Neural crest cell (in vitro differentiated cells): ENCODE measurements at places on chromosomes 7 and 10.

GRCh38 chr10:6958254-6958653 lies 378.2 kb upstream of the PRKCQ start:
- no peak for DNase-seq

GRCh38 chr7:158315881-158316280 lies 271.7 kb downstream of the PTPRN2 start:
- DNase-seq = no peak

GRCh38 chr7:134701272-134701671 lies 54.6 kb downstream of the BPGM start:
- no peak for DNase-seq

DNA sequence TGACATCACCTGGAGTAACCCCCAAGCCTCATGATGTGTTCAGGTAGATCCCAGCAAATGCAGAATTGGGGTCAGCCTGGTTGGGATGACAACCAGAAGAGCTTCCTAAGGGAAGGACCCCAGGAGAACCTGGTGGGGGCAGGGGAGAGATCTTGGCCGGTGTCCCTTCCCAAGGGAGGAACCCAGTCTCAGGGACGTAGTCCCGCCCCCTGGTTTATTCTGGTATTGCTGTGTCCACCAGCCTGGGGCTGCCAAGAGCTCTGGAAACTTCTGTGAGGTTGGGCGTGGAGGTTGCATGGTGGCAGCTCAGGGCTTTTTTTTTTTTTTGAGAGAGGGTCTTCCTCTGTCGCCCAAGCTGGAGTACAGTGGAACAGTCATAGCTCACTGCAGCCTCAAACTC lies 19.4 kb downstream of the GTF2IRD1 start:
- DNase-seq = no peak

GRCh38 chr7:3482147-3482921 lies 181.3 kb downstream of the SDK1 start:
- DNase-seq = peak; percentile 25

DNA sequence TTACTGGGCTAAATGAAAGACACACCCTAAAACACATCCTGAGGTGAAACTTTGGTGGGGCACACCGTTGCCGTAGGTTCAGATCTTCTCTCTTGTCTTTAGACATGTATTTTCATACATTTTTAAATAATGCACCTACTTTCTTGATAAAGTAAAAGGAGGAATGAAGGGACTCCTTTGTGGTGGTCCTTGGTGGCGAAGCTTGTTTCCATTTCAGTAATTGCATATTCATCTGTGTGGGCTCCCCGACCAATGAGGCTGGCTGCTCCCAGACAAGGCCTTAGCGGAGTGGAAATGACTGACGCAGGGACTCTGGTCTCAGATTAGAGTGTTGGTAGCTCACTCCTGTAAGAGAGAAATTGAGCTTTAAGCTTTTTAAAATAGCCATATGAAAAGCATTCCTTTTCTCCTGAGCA lies 815 bp downstream of the CCSER2 start:
- DNase-seq = peak; percentile 26

GRCh38 chr10:125084614-125085257 lies 75.6 kb downstream of the CTBP2 start:
- no peak for DNase-seq

GRCh38 chr7:25807086-25807611 lies 344.8 kb upstream of the NFE2L3 start:
- DNase-seq = no peak

GRCh38 chr7:116886543-116887156 lies 24.3 kb downstream of the CAPZA2 start:
- DNase-seq = no peak

DNA sequence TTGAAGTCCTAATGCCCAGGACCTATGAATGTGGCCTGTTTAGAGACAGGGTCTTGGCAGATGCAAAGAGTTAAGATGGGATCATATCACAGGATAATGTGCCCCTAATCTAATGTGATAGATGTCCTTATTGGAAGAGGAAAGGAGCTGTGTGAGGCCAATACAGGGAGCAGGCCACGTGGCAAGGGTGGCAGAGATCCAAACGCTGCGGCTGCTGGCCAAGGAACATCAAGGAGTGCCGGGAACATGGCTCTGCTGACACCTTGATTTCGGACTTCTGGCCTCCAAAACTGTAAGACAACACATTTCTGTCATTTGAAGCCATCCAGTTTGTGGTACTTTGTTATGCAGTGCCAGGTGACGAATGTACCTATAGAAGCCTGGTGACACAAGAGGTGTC lies 37.7 kb upstream of the EZH2 start:
- no peak for DNase-seq

- no peak for DNase-seq
Observed at GRCh38 chr10:6504296-6504695, 75.8 kb downstream of the PRKCQ start.

- DNase-seq = no peak
Observed at GRCh38 chr10:14748441-14748840, 26.3 kb downstream of the FAM107B start.

- no peak for DNase-seq
Observed at GRCh38 chr10:122321960-122322359, 50.9 kb downstream of the BTBD16 start.

DNA sequence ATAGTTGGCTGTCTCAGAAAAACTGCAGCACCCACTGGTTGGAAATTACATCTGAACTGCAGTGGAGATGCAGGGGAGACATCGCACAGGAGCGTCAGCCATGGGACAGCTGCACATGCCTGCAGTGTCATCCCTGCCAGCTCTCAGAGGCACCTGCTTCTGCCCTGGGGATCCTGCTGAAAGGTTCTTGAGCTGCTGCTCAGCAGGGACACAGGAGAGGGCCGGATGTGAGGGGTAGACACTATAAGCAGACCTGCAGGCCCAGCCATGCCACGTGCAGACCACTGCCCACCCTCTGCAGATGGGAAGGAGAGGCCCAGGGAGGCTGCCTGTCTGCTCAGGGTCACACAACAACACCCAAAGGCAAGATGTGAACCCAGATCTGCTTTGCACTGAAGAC lies 601.4 kb downstream of the DNAJB6 start:
- DNase-seq = no peak

- no peak for DNase-seq
Observed at GRCh38 chr10:99966306-99966705, 43.4 kb downstream of the DNMBP start.

DNA sequence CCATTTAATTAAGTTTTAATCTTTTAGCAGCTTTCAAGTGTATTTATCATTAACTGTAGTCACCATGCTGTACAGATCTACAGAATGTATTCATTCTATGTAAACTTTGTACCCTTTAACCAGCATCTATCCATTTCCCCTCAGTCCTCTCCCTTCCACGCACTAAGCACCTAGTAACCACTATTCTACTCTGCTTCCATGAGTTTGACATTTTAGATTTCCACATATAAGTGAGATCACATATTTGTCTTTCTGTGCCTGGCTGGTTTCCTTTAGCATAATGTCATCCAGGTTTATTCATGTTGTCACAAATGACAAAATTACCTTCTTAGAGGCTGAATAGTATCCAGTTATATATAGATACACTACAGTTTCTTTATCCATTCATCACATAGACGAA lies 79.7 kb downstream of the BTAF1 start:
- DNase-seq = no peak

- DNase-seq = no peak
Observed at GRCh38 chr10:10772411-10772810, 245.3 kb upstream of the CELF2 start.

GRCh38 chr10:121975295-121976086 lies 474 bp upstream of the NSMCE4A start:
- DNase-seq = no peak

DNA sequence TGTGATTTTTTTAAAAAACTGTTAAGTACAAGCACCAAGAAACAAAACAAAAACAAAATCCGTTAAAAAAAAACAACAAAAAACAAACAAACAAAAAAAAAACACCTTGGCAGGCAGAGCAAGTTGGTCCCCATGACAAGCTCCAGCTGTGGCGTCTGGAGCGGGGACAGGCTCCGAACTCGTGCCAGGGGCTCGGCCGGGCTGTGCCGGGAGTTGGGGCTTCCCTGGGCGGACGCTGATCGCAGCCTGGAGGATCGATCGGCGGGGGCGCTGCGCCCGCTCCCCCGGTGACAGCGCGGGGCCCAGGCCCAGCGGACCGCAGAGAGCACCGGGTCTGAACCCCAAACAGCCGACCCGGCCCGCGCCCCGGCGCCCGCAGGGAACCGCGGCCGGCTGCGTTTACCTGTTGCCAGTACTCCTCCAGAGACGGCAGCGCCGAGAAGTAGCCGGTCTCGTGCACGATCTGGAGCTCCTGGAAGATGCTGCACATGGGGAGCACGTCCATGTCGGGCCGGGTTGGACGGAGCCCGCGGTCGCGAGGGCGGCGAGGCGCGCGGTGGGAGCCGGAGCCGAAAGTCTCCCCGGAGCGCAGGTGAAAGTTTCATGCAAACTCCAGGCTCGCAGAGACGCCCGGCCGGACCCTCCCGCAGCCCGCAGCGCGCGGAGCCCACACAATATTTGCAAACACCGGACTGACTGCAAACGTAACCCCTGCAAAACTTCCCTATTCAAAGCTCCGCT lies at the start of gene KLF6:
Gene KLF6, minus strand, starts transcription at position 700 of the 741 bp plus-strand sequence. Its CDS starts 195 bp downstream, at position 505.
- DNase-seq = peak; percentile 39

GRCh38 chr7:100817097-100817496 lies 10.2 kb downstream of the EPHB4 start:
- no peak for DNase-seq

- DNase-seq = no peak
Observed at GRCh38 chr10:33421789-33422462, 87.5 kb upstream of the NRP1 start.

- DNase-seq = no peak
Observed at GRCh38 chr7:21617916-21618390, 75.1 kb downstream of the DNAH11 start.

GRCh38 chr7:6268907-6269306 lies 3.5 kb downstream of the CYTH3 start:
- no peak for DNase-seq

DNA sequence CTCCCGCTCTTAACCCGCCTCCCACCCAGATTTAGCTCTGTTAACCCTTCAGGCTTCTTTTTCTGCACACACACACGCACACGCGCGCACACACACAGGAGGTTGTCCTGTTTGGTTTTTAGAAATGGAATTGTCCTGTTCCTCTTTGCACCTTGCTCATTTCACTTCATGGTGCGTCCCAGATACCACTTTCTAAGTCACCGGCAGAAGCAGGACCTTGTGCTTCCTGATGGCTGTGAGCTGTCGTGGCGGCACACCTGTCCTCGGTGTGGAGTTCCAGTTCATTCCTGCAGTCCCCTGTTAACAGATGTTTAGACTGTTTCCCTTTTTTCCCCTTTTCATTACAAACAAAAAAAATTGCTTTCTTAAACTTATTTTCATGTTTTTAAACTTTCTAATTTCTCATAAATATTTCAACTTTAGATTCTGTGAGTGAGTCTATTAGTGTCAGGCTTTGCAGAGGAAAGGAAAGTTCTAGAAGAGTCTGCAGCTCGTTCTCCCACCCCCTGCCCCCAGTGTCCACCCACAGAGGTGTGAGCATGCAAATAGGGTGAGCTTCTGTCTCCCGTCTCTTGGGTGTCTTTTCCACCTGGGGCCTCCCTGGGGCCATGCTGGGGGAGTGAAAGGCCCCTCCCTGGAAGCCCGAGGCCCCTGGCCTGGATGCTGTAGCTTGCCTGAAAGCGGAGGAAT lies 85.5 kb downstream of the LHPP start:
- no peak for DNase-seq

DNA sequence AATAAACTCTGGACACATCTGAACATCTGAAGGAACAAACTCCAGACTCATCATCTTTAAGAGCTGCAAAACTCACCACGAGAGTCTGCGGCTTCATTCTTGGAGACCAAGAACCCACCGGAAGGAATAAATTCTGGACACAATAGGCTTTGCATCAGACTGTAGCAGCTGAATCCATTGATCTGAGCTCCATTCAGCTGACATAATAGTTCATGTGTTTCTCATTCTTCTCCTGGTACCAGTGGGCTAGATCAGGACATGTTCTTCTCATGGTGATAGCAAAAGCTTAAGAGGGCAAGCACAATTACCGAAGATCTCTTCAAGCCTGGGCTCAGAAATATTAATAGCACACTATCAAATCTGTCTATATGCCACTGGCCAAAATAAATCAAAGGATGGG lies 20.5 kb upstream of the GNAI1 start:
- no peak for DNase-seq

DNA sequence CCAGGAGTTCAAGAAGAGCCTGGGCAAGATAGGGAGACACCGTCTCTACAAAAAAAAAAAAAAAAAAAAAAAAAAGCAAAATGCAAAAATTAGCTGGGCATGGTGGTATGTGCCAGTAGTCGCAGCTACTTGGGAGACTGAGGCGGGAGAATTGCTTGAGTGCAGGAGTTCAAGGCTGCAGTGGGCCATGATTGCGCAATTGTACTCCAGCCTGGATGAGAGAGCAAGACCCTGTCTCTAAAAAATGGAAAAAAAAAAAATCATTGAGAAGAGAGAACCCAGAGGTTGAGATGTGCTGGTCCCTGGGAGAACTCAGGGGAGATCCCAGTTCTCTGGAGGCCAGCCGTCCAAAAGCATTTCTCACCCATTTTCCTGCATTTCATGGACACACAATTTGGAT lies 95.2 kb downstream of the GALNT17 start:
- no peak for DNase-seq

DNA sequence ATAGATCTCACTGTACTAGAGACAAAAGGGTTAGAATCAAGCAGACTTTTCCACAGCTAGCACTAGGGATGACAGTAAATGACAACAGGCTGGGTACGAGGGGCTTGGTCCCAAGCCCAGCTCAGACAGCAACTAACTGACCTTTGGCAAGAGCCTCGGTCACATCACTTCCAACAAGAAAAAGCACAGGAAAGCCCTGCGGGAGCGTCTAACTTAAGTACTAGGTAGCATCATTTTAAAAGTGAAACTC lies 22.8 kb downstream of the CALML3 start:
- no peak for DNase-seq

- DNase-seq = peak; percentile 41
Observed at GRCh38 chr7:100632951-100633717, 8.2 kb downstream of the TFR2 start.

DNA sequence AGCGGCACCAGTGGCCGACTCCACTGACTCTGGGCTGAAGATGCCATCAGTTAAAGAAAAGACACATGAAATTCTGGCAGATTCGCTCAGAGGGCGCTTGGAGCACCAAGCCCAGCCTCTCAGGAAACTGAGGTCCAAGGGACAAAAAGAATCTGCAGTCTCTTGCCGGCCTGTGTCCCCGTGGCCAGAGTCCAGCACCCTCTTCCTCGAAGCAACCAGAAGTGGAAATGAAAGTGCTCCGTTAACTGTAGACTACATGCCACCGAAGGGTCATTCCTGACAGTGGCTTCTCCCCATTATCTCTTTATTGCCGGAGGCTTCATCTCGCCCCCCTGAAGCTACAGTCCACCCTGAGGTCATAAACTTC lies 1.0 kb upstream of the CHST15 start:
- DNase-seq = no peak

GRCh38 chr7:150986099-150986512 lies 4.7 kb upstream of the NOS3 start:
- DNase-seq = peak; percentile 78
